ENCODE measurements at places on chromosomes 7 and 10.

DNA sequence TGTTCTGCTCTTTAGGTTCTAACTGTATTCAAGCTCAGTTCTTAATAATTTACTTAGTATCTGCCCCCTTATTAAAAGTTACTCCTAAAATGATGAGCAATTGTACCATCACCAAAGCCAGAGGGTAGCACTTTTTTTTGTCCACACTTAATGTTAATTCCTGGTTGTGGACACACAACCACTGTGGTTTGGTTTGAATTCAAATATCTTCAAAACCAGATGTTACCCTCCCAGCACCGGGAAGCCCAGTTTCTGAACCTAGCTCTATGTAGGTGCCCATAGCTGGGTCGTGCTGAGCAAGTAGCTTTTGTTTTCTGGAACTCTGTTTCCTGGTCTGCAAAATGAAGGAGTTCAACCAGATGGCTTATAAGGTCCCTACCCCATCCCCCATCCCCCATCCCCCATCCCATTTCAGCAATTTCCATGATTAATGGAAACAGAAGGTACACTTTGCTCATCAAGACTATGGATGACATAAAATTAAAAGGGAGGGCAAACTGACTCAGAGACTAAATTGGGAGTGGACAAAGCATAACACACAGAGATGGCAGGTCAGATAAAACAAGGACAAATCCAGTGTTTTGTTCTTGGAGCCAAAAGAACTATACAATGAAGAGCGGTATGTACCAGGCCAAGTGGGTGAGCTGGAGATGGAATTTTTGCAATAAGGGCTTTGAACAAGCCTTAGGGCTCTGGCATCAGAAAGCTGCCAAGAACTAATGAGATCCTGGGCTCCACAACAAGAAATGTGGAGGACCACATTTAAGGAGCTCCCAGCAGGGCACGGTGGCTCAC lies 56.7 kb downstream of the DLG5 start:
- DNase-seq: no peak

GRCh38 chr7:44824894-44825526 lies 22.9 kb downstream of the H2AZ2 start:
- DNase-seq: no peak

DNA sequence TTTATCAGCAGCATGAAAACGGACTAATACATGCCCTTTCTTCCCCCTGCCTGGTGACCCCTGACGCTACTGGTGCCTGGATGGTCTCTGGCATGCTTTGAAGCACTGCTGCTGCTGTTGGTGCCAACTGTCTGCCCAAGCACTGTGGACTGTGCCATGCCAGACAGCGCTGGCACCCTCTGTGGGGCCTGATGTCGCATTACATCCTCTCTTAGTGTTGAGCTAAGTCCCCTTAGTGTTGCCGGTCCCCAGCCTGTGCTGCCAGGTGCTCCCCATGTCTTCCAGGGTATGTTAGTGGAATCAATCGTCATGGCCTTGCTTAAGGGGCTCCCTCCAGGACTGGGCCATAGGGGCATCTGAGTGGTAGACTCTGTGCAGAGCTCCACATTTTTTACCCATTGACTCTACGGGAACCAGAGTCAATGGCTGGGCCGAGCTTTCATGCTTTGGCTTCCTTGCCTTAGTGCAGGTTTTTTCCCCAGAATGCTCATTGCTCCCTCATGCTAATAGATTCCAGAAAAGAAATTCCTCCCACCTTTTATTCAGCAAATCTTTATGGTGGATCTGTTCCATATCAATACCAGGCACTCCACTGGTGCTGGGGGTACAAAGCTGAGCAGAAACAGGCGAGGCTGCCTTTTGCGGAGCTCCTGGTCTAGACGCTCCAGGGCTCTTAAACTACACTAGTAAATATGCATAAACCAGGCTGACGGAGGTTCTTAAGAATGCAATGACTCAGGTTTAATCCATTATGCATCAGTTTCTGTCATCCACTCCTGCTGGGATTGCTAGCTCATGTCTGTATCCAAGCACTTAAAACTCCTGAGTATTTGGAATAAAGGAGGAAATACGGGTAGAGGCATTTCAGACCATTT lies 21.8 kb upstream of the MRC1 start:
- DNase-seq: no peak

- no peak for DNase-seq
Measured at GRCh38 chr10:8102708-8103401, 48.4 kb downstream of the GATA3 start.

DNA sequence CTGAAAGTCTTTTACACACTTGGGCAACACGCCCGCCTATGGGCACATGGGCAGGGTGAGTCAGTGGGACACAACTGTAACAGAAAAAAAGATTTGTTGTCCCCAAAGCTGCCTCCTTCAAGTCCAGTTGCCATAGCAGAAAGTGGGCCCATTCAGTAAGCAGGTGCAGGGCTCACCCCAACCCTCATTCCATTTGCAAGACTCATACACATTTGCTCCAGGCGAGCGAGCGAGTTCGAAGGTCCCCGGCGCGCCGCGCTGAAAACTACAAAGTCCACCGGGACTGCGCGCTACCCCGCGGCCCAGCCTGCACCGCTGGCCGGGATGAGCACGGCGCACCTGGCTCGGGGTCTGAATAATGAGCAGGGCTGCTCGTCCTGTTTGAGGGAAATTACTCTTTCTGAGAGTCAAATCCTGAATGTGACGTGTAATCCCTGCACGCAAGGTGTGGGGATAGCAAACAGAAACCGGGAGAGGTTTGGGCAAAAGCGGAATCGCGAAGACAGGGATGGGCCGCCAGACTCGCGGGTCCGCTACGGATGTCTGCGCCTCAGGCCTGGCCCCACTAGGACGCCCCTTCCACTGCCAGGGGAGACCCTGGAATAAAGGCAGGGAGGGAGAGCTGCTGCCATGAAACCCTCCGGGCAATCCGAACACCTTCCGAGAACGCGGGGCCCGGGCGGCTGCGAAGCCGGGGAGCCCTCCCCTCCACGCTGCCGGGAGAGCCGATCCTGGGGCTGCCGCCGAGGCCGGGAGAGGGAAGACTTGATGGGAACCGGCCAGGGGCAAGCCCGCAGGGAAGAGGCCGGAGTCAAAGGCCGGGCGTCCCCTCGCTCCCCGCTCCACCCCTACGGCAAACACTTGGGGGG lies 982 bp downstream of the COBL start:
- DNase-seq: no peak

DNA sequence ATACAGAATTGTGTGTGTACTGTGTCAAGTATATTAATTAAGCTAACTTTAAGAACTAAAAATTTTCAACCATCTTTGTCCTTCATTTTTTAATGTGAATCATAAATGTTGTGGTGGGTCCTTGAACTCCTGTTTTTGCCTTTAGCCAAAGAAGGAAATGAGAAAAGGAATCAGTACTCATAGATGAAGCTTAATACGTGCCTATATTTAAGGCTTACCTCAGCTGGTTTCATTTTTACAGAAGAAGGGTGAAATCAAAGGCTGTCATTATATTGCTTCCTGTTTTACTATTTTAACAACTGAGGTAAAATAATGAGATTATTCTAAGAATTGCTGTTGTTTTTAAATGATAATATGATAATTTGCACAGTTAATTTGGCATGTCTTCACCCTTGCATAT lies 6.3 kb upstream of the SNX13 start:
- DNase-seq: no peak

- DNase-seq: no peak
Measured at GRCh38 chr10:19651549-19651948, 164.7 kb upstream of the PLXDC2 start.

DNA sequence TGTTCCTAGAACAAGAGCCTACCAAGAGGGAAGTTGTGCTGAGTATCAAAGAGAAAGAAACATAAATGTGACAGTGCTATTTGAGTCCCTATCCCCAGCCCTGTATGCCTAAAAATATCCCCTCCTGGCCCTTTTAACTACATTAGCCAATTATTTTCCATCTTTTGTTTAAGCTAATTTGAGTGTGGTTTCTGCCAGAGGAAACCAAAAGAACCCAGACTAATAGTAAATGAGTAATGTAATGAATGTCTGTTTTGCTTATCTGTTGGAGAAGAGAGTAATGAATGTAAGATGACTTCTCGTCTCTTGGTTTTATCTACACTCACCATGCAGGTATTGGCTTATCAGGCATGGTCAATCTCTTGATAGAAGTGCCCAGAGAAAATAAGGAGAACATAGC lies 134.4 kb upstream of the CDK1 start:
- no peak for DNase-seq

DNA sequence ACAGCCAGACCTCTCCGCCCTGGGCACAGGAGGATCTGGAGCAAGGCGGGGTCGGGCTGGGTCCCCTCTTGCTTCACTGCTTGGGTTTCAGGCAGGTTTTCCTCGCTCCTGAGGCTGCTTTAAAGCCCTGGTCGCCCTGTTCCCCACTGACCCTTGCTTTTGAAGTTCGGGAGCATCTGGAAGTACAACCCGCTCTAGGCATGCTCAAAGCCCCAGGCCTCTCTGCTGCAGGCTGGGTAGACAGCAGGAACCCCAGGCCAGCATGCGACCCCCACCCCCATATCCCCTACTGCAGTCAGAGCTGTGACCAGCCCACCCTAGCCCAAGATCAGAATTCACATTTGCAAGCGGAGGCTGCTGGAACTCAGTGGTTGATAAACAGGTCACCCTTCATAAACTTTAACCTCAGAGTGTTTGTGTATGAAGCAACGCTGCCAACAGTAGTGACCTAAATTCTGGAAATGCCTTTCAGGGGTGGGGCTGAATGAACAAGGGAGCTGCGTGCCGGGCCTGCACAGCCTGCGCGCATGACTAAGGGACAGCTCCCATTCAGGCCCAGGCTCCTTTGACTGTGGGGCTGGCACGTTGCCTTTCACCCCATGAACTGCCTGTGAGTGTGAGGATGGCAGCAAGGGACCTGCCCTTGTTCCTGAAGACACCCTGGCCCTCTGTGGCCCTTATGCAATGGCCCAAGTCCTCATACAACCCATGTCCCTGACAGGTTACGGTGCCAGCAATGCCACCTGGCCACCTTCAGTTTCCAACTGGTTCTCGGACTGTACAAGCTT lies 52.5 kb downstream of the PROSER2 start:
- DNase-seq: no peak

- peak; percentile 9 for DNase-seq
Measured at GRCh38 chr7:39527296-39527695, 38.9 kb upstream of the YAE1 start.

DNA sequence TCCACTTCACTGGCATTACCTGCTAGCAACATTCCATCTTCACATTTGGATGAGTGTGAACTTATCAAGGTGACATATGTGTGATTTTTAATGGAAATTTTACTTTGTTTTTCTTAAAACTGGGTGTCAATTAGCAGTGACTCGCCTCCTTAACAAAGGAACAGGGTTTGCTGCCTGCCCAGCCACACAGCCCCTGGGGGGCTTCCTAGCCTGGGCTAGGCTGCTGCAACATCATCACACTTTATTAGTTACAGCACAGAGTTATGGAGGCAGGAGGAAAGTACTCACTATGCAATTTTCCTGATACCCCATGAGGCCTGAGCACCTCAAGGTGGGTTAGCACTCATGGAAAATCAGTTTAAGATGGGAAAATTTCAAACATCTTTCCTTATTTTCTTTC lies 861.3 kb downstream of the NRG3 start:
- DNase-seq: no peak

DNA sequence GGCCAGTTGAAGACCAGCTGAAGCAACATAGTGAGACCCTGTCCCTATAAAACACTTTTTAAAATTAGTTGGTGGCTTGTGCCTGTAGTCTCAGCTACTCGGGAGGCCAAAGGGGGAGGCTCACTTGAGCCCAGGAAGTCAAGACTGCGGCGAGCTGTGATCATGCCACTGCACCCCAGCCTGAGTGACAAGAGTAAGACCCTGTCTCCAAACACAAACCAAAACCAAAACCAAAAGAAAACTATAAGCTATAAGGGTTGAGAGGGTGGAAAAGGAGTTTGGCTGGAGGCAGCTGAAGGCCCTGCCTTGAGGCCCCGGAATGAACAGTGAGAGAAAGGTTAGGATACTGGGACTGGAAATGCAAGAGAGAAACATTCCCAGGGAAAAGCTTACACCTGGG lies 10.9 kb upstream of the EXOC6 start:
- no peak for DNase-seq

DNA sequence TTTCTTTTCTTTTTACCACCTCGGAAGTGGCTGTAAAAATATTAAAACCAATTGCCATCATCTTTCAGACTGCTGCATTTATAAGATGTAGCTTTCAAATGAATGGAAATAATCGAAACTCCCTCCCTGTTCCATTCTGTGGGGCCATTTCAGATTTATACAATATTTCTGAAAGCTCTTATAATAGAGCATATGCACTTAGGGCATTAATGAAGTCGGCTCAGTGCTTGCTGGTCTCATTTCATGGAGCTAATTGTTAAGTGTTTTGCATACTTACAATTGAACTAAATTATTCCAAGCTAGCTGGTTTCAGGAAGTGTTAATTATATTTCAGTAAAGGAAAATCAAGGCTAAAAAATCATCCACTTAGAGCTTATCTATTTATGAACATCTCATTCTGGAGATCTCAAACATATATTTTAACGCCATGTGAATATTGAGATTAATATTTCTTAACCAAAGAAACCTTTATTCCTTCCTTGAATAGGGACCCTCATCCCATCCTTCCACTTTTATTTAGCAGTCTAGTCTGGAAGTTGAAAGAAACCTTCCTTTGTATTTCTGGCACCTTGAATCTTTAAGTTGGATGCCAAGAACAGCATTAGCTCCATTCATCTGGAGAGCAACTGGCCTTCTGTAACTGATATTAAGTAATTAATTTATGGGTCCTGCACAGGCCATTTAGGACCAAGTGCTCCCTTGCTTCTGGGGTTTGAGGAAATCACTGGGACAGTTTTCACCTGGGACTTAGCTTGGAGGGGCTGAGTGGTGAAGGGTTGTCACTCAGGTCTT lies 45.1 kb downstream of the RPS24 start:
- DNase-seq: no peak

DNA sequence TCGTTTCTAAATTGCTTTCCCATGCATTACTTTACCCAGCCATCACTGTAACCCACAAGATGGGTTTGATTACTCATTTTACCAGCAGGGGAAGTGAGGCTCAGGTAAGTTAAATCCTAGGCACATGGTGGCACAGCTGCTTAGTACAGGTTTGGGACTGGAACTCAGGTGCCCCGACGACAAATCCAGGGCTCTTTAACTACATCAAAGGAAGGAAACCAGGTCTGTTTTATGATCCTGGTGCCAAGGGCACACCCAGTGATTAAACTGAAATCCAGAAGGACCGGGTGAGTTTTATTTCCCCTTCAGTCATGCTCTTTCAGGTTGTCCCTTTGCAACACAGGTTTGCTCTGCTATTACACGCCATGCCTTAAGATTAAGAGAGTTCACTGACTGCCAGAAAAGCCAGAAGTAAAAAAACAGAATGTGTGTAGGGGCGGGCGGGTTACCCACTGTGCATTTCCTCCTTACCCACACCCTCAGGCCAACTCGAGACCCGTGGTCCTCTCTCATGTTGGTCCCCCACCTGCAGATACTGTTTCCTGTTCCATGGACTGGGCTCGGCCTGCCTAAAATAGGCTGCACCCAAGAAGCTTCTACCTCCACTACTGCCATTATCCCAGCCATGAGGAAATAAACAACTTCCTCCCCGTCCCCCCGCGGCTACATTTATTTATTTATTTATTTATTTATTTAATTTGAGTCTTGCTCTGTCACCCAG lies 55.1 kb upstream of the KDM7A start:
- DNase-seq: no peak

GRCh38 chr10:28266449-28267224 lies 36.2 kb downstream of the MPP7 start:
- DNase-seq: no peak

Measured in NCI-H2107 (cell line).